ENCODE measurements at places on chromosomes 13 and 19.

- no peak for DNase-seq
Observed at GRCh38 chr13:40187841-40188591, 478.4 kb downstream of the FOXO1 start.

DNA sequence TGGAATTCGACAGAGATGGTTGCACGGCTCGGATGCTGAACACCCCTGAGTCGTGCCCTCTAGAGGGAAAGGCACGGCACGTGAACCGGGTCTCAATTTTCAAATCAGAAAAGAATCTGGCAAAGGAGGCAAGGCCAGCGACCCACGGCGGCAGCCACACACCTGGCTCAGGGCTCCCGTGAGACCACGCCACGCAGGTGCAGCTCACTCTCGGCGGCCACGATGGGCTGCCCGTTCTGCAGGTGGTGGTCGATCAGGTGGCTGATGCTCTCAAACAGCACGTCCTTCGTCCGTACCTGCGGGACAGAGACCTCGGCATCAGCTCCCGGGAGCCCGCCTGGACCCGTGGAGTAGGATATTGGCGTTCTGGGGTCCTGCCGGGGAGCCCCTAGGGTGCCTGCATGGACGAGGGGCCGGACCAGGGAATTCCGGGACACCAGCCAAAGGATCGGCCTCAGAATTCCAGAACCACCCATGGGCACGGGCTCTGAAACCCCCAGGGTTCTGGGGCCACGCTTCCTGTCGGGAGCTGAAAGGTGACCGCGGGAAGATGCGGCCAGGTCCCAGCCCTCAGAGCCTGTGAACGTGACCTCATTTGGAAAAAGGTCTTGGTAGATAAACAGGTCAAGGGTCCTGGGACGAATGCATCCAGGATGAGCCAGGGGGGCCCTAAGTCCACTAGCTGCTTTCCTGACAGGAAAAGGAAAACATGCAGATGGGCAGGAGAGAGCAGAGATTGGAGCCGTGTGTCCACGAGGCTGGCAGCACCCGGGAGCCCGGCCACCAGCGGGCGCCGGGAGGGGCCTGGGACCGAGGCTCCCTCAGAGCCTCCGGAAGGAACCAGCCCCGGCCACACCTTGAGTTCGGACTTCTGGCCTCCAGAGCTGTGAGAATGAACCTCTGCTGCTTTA is 10.1 kb upstream of the C2CD4C start:
- no peak for DNase-seq

- no peak for DNase-seq
Observed at GRCh38 chr19:18309525-18310064, 13.3 kb downstream of the LSM4 start.

GRCh38 chr19:19591133-19591825 is 27.2 kb downstream of the PBX4 start:
- DNase-seq = peak; percentile 25

DNA sequence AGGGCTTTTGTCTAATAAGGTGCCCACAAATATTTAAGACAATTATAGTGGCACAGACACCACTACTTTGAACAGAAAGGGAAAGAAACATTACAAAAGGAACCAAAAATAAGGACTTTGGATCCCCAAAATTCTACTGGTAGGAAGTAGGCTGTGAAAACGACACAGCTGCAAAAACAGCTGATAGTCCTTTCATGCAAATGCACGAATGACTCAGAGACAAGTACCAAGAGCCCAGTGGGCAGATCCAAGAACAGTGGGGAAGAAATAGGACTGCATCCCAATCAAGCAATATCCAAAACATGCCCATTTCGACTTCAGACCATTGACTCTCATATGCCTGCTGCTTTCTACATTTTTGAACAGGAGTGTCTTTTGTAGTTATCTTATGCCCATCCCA is 269.4 kb upstream of the NBEA start:
- DNase-seq = no peak

DNA sequence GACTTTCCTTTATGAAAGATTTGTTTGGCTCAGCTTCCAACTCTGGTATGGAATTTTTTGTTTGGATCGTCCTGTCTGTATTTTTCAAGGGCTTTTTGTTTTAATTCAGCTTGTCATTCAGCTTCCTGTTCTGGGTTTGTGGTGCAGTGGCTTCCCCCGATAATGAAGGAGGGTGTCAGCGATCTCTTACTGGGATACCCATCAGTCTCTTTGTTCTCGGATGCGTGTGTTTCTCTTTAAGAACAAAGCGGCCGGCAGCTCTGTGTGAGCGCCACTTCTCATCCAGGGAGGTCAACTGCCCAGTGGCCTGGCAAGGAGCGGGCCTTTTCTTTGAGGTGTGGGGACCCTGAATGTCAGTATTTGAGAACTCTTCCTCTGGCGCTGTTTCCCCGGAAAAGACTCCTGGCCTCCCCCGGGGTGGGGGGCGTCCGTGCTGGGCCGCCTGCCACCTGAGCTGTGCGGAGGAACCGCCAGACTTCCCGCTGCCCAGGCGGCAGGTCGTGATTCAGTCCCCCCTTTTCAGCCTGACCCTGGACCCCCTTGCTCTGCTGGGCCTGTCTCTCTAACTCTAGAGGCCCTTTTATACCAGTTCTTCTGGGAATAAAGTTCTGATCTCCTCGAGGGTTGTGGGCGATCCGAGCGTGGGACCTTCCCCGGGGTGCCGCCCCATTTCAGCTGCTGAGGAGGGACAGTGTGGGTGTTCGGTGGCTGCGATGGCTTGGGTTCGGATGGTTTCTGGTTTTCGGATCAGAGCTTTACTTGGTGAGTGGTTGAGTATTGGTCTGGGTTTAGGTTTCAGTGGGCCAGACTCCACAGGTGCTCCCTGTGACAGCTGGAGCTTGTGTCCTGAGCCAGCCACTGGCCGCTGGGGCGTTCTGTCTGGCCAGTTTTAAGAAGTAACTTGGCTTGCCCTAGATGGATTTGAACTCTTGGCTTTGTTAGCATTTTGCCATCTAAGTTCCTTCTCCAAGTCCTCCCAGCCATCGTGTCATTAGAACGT is 3.4 kb downstream of the SF3A2 start:
- no peak for DNase-seq

GRCh38 chr13:23600100-23600499 is 29.9 kb downstream of the TNFRSF19 start:
- no peak for DNase-seq

- no peak for DNase-seq
Observed at GRCh38 chr13:59710996-59711701, 452.6 kb downstream of the DIAPH3 start.

- no peak for DNase-seq
Observed at GRCh38 chr13:92187378-92187989, 789.1 kb downstream of the GPC5 start.

- DNase-seq = no peak
Observed at GRCh38 chr13:25923217-25924085, 128.4 kb downstream of the SHISA2 start.

DNA sequence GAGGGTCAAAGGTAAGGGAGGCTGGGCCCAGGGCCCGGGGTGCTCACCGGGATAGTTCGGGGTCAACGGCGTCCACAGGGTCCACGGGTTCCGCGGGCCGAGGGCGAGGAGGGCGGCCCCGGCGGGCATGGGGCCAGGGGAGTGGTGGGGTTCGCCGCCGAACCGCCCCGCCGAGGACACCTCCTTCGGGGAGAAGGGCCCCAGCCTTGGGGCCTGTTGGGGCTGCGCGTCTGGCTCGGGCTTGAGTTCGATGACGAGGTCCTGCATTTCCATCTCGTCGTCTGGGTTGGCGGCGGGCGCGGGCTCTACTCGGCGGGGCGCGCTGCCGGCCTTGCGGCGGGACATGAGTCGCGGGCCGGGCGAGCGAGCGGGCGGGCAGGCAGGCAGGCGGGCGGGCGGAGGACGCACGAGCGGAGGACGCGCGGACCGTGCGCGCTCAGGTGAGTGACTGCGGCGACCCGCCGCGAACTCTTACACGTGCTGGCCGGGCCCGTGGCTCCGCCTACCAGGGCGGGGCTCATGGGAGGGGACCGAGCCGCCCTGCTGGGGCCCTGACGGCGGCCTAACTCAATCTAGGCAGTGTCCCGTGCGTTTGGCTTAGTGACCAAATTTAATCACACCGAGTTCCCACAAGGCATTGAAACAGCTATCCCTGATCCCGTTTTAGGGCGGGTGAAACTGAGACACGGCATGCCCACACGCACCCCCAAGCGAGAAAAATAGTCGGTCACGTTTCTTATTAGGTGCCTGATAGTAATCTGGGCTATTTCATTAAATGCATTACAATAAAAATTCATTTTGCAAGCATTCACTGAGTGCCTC is at the start of gene ZNF296:
Gene ZNF296, minus strand, starts transcription at position 450 of the 822 bp plus-strand sequence. Its CDS starts 105 bp downstream, at position 345.
- DNase-seq = peak; percentile 84

DNA sequence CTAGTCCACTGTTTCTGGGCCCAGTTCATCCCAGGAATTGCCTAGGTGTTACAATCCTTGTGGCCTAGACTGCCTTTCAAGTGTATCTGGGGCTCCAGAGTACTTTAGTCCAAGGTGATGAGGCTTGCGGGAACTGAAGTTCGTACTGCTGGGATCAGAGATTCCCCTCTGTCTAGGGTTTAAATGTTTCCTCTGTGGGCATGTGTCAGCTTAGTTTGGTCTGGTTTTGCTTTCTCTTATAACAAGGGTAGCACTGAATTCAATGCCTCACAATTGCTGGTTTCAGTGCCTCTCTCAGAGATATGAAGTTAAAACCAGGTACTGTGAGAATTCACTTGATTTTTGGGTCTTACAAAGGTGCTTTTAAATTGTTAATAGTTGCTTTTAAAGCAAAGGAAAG is 30.8 kb downstream of the RGCC start:
- no peak for DNase-seq

GRCh38 chr19:7748756-7749155 is 1.4 kb upstream of the CD209 start:
- DNase-seq = no peak

- no peak for DNase-seq
Observed at GRCh38 chr19:7654401-7654800, 14.4 kb upstream of the RETN start.

- DNase-seq = no peak
Observed at GRCh38 chr13:39881383-39881782, 225.9 kb downstream of the COG6 start.

DNA sequence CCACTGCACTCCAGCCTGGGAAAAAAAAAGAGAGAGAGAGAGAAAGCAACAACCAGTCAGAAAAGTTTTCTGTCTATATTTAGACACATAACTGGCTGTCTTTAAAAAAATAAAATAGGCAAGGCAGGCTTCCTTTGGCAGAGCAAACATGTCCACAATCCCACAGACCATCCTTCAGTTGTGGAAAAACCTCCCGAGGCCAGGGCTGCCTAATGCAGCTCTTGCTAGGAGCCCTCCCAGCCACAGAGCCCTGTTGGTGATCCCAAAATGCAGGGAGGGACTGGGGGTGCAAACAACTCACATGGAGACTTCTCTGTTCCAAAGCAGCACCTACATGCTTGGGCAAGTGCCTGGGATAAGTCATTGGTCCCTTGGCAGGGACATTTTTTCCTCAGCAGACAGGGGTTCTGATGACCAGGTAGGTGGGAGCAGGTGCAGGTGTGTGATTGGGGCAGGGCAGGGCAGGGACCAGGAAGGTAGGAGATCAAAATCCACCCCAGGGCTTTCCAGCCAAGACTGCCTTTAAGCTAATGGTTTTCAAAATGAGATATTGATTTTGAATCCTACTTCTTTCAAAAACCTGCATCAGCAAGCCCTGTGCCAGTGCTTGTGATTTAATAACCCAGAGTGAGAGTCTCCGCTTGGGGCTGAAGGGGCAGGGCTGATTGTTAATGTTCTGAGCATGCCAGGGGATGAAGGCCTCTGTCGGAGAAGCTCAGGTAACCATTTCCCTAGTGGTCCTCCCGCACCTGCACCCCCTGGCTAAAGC is 178.5 kb downstream of the USP12 start:
- DNase-seq = no peak

- DNase-seq = no peak
Observed at GRCh38 chr13:73248154-73248553, 189.3 kb downstream of the KLF5 start.

- no peak for DNase-seq
Observed at GRCh38 chr19:5074407-5074806, 105.5 kb downstream of the KDM4B start.

DNA sequence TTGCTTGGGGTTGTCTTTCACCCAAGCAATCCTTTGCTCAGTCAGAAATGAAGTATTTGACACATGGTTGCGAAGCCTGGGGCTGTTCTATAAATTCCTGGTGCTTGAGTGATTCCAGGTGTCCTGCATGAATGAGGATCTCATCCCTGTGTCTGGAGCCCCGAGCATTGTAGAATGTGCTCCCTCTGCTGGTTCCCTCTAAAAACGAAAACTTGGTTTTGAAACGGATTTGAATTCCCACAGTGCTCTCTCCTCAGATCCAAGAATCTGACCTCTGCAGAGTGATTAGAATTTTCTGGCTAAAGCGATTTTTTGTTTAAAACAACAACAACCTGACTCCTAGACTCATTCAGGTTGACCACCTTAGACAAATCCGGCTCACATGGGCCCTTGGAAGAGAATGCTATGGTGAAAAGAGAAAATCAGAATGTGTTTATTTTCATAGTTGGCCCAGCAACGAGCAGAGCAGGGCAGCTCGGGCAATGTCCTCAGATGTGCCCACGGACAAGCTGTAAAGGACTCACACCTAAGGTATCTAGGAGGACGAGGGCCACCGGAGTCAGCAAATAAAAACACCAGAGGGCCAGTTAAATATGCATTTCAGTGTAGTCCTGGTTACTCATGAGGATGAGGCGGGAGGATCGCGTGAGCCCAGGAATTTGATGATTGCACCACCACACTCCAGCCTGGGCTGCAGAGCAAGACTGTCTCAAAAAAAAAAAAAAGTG is 8.7 kb upstream of the ATP12A start:
- DNase-seq = no peak

DNA sequence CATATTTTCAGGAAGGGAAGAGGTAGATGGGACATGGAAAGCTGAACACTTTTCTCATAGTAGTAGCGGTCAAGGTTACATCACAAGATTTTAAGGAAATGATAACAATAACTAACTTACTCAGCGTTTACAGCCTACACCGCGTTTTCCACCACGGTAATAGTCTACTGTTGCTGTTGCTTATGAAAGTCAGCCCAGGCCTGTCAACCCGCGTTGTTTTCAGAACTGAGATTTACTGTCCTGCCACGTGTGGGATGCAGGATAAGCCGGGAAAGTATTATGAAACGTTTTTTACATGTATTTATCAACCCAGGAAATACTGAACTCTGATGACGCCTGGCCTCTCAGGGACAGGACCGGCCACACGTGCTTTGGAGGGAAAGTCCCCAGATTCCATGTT is 36.0 kb upstream of the LAMP1 start:
- DNase-seq = no peak

- no peak for DNase-seq
Observed at GRCh38 chr13:106610486-106610885, 42.5 kb upstream of the ARGLU1 start.

- DNase-seq = no peak
Observed at GRCh38 chr19:12112701-12113100, 27.4 kb downstream of the ZNF20 start.

All from GM19239 (cell line).